ENCODE measurements at places on chromosomes 1 and 21. TPM values are rescaled to one million over a fixed set of nuclear protein-coding genes. Genes with fewer than 3 reads are reported as not detected.

GRCh38 chr1:240312872-240313271, 221.2 kb downstream of the FMN2 start:
- H3K27me3 ChIP-seq = no peaks in the 10 kb centered on the region
- H3K4me3 ChIP-seq = no peak overlapping the region
- DNase-seq = no peak

GRCh38 chr21:14543983-14544382, 2.1 kb downstream of the SAMSN1 start:
- DNase-seq = no peak
- no peak overlapping the region for H3K27ac ChIP-seq
- no peaks in the 10 kb centered on the region for H3K27me3 ChIP-seq
- H3K4me3 ChIP-seq = no peak overlapping the region
- no peaks in the 10 kb centered on the region for H3K36me3 ChIP-seq

The GBP4 gene
- total RNA-seq = not detected

DNA sequence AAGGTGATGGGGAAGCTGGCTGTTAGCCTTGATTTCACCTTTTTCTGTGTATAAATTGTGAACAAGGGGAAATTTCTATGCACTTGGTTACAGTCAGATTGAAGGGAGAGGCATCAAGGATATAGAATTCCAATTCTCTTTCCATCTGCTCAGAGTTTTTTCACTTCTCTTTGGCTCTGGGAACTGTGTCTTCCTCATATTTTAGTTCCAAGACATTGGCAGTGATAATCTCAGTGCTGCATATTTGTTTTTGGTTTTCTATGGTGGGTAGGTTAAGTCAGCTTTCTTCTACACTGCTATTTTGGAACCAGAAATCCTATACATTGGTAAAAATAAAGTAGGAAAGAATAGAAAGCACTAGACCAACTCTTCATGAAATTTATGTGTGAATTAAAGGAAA, 569.6 kb upstream of the CXADR start:
- no peak for DNase-seq
- H3K27ac ChIP-seq = no peak overlapping the region
- no peaks in the 10 kb centered on the region for H3K4me1 ChIP-seq
- H3K36me3 ChIP-seq = no peaks in the 10 kb centered on the region

The AQP10 gene
- total RNA-seq = 1.3 TPM

The CLEC20A gene
- not detected for total RNA-seq

The OXCT2 gene
- 4.6 TPM for total RNA-seq

DNA sequence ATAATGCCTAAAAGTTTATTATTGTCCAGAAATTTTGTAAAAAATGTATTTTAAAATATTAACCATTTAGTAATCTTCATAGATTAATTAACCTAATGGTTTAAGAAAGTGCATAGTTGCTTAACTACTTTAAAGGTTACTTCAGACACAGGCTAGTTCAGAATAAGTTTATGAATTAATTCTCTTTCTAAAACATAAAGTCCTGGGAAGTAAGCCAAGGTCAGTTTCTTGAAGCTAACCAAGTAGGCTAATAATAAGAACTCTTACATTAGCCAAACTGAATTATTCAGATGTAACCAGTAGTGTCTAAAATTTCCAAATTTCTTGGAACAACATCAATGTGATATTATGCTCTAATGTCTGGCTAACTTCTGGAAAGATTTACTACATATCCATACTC, 790.4 kb downstream of the NCAM2 start:
- no peaks in the 10 kb centered on the region for H3K36me3 ChIP-seq
- no peak overlapping the region for H3K4me3 ChIP-seq
- no peaks in the 10 kb centered on the region for H3K4me1 ChIP-seq
- H3K27me3 ChIP-seq = no peaks in the 10 kb centered on the region
- no peak overlapping the region for H3K27ac ChIP-seq

The RCAN3 gene
- 9.9 TPM for total RNA-seq

DNA sequence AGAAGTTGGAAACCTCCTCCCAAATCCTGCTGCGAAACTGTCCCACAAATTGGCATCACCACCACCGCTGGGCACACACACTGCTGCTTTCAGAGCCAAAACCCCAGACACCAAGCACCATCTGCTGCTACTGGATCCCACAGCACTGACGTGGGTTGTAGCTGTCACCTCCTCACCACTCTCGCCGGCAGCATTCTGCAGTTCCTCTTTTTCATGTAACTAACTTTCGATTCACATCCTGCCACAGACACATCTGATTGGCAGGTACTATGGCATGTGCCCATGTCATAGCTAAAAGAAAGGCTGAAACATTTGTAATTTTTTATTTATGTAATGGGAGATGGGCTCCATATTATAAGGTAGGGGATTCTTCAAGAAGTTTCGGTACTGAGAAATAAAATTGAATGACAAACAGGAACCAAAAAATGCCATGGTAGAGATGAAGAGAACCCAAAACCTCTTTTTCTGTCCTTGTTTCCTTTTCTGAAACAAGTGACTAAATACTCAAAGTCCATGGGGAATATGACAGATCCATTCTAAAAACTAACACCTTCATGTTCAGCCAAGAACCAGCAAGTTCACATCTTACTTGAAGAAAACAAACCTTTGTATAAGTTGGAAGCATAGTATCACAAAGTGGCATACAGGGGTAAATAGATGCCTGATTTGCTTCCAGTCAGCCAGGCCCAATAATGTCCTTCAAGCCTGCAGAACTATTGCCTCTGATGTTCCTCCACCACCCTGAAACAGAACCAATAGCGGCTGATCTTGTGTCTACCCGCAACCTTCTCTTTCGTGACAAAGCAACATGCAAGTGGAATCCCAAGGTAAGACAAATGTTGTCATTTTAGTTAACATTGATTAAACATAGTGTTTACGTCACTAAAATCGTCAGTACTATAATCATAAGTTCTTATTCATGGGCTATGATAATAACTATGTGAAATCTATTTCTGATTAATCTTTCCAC, 26.6 kb upstream of the RGS13 start:
- DNase-seq = no peak
- H3K4me1 ChIP-seq = no peaks in the 10 kb centered on the region
- no peaks in the 10 kb centered on the region for H3K36me3 ChIP-seq
- no peak overlapping the region for H3K4me3 ChIP-seq

DNA sequence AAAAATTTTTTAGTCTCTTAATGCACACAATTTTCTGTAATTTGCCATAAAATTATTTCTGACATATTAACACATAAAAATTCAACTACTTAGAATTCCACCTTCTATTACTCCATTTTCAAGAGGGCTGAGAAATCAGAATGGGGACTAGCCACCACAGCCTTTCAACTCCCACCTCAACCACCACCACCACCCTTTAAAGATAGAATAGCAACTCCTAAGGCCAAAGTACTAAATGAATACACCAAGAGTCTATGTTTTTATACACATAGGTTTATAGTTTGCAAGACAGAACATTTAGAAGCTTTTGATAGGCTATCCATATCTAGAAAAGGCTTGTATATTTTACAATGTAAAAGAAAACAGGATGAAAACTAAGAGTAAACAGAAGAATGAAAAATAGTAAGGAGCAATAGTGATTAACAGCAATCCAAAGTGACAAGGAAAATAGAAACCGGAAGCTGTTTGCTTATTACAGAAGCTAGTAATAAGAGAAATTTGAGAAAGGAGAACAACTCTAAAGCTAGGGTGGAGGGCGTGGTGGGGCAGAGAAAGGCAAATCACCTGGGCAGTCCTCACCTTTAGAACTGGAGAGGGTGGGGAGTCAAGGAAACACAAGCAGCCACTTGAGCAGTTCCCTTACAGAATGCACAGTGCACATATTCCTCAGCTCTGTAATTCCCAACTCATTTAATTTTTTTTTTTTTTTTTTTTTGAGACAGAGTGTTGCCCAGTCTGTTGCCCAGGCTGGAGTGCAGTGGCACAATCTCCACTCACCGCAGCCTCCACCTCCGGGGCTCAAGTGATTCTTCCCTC, 27.7 kb downstream of the EPS15 start:
- no peaks in the 10 kb centered on the region for H3K27me3 ChIP-seq
- H3K4me1 ChIP-seq = 0 out of 2 replicates have a peak, but pooled peaks cover 5% of the 10 kb centered on the region

The SPRR2G gene
- not detected for total RNA-seq

- H3K4me1 ChIP-seq = no peaks in the 10 kb centered on the region
- no peak for DNase-seq
- no peaks in the 10 kb centered on the region for H3K36me3 ChIP-seq
- H3K27me3 ChIP-seq = no peaks in the 10 kb centered on the region
These were observed 20.7 kb upstream of the LAX1 start for GRCh38 chr1:203744075-203744972.

The PSMA5 gene
- total RNA-seq = 82.7 TPM

- H3K36me3 ChIP-seq = no peaks in the 10 kb centered on the region
- peak overlapping the region; percentile 70 for H3K27ac ChIP-seq
- no peak for DNase-seq
These were observed 407 bp downstream of the GALNT2 start for GRCh38 chr1:230067419-230067870.

DNA sequence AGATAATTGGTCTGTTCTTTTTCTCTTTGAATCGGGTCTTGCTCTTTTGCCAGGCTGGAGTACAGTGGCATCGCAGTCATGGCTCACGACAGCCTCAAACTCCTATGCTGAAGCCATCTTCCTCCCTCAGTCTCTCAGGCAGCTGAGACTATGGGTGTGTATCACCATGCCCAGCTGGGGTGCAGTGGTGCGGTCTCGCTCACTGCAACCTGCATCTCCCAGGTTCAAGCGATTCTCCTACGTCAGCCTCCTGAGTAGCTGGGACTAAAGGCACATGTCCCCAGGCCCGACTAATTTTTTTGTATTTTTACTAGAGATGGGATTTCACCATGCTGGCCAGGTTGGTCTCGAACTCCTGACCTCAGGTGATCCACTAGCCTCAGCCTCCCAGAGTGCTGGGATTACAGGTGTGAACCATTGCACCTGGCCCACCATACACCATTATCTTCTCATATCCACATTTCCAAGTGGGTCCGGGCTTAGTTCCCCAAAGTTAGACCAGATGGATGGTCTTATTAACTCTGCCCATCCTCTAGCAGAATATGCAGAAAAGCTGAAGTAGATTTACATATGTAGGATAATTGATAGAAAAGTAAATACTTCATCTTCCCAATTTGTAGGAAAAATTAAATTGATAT, 13.1 kb downstream of the CCDC17 start:
- H3K4me3 ChIP-seq = no peak overlapping the region
- no peaks in the 10 kb centered on the region for H3K27me3 ChIP-seq
- H3K36me3 ChIP-seq = peaks cover 2% of the 10 kb centered on the region
- no peak overlapping the region for H3K27ac ChIP-seq
- no peak for DNase-seq
- no peaks in the 10 kb centered on the region for H3K4me1 ChIP-seq

The SPATA17 gene
- 1.1 TPM for total RNA-seq

The BSDC1 gene
- 33.2 TPM for total RNA-seq

GRCh38 chr1:46820560-46821060, 21.8 kb downstream of the CYP4B1 start:
- H3K27ac ChIP-seq = no peak overlapping the region
- no peak overlapping the region for H3K4me3 ChIP-seq
- no peaks in the 10 kb centered on the region for H3K27me3 ChIP-seq
- H3K4me1 ChIP-seq = no peaks in the 10 kb centered on the region
- DNase-seq = no peak
- H3K36me3 ChIP-seq = no peaks in the 10 kb centered on the region

The CD48 gene
- total RNA-seq = not detected

The ZNF695 gene
- 25.2 TPM for total RNA-seq

DNA sequence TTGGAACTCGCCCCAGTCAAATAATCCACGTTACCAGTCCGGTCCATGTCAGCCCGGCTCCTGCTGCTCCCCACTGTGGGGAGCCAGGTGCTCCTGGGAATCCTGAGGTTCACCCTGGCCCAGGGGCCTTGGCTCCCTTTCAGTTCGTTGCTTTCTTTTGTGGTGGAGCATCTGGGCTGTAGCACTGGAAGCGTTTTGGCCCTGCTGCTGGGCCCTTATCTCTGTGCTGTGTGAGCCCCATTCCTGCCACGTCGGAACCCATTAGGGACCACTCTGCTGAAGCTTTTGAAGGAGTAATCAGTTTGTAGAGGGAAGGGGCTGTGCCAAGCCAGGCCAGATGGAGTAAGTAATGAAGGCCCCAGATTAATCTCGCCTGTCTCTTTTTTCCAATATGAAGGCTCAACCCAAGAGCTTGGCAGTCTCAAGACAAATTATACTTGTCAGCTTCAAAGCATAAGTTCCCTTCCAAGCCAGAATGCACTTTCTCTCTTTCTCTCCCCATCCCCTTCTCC, 82.3 kb downstream of the PGM1 start:
- H3K36me3 ChIP-seq = no peaks in the 10 kb centered on the region
- H3K4me1 ChIP-seq = peaks cover 9% of the 10 kb centered on the region
- peak overlapping the region; percentile 24 for H3K27ac ChIP-seq
- no peaks in the 10 kb centered on the region for H3K27me3 ChIP-seq
- no peak for DNase-seq

DNA sequence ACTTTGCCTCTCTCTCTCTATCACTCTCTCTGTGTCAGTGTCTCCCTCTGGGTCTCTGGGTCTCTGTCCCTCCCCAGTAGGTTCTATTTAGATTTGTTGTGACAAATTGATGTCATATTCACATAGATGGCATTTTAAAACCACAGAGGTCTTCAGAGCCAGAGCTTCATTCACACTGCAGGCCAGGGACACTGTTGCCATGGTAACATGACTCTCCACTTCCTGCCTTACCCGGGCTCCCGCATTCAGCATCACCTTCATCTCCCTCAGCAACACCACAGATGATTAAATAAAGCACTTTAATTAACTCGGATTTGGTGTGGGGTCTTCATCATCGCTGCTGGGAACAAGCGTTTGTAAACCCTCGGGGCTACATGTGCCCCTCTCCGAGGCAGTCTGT, 132.6 kb downstream of the ETS2 start:
- DNase-seq = no peak
- H3K36me3 ChIP-seq = no peaks in the 10 kb centered on the region
- no peak overlapping the region for H3K27ac ChIP-seq
- no peaks in the 10 kb centered on the region for H3K27me3 ChIP-seq
- no peak overlapping the region for H3K4me3 ChIP-seq

GRCh38 chr1:191890433-191891088, 267.7 kb upstream of the RGS18 start:
- no peaks in the 10 kb centered on the region for H3K36me3 ChIP-seq
- peaks cover 5% of the 10 kb centered on the region for H3K4me1 ChIP-seq
- no peaks in the 10 kb centered on the region for H3K27me3 ChIP-seq

DNA sequence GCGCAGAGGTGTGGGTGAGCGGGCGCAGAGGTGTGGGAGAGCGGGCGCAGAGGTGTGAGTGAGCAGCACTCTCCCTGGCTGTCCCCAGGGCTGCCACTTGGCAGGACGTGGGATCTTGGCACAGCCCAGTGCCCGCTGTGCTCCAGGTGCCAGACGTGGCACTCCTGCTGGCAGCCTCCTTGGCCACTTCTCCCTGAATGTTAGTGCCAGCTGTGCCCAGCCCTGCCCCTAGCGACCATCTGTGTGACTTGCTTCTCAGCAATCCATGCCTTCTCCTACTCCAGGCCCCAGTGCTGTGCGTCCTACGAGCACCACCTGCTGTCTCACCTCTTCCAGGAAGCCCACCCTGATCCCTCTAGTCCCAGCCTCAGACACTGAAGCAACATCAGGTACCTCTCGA, 30.5 kb downstream of the KRTAP10-1 start:
- no peaks in the 10 kb centered on the region for H3K27me3 ChIP-seq
- H3K27ac ChIP-seq = peak overlapping the region; percentile 19
- H3K4me1 ChIP-seq = peaks cover 9% of the 10 kb centered on the region

The PIGR gene
- total RNA-seq = not detected

The TPTE gene
- total RNA-seq = not detected

- H3K27me3 ChIP-seq = no peaks in the 10 kb centered on the region
- no peak for DNase-seq
- no peak overlapping the region for H3K4me3 ChIP-seq
- H3K4me1 ChIP-seq = no peaks in the 10 kb centered on the region
- H3K27ac ChIP-seq = no peak overlapping the region
- H3K36me3 ChIP-seq = no peaks in the 10 kb centered on the region
These were observed 15.3 kb downstream of the DCAF8 start for GRCh38 chr1:160247053-160247452.

All from Caco-2 (cell line).